Posterior cingulate gyrus (tissue), 11 donors: ENCODE measurements at places on chromosomes 16 and 17.

DNA sequence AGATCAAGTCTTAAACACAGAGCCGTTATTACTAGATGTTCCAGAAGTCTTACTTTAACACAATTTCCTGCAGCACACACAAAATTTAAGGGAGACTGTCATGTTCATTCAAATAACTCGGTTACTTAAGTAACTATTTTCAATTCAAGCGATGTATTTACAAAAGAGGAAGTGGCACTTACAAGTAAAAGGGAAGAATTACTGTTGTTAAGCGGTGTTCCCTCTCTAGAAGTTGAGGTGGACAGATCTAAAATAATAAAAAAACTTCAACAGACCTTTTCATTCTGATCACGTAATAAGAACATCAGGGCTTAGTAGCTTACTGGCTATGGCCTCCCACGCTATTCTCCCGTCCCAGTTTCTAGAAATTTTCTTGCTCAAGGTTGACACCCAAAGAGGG, 26.2 kb upstream of the TXNDC11 start:
- no peak for DNase-seq

- DNase-seq: no peak
Measured at GRCh38 chr16:89525146-89525913, 17.1 kb downstream of the SPG7 start.

DNA sequence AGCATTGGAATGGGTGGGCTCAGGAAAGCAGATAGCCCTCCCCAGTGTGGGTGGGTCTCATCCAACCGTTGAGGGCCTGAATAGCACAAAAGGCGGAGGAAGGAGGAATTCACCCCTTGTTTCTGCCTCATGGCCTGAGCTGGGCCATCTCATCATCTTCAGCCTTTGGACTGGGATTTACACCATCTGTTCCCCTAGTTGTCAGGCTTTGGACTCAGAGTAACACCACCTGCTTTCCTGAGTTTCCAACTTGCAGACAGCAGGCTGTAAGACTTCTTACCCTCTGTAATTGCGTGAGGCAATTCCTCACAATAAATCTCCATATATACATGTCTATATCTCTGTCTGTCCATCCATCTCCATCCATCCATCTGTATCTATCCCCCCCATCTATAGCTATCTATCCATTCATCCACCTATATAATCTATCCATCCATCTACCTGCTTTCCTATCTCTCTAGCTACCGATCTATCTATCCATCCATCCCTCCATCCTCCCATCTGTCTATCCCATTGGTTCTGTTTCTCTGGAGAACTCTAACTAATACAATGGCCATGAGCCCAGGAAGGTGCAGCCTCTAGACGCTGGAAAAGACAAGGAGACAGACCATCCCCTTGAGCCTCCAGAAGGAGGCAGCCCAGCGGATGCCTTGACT, 21.3 kb downstream of the DNAH17 start:
- DNase-seq: no peak

GRCh38 chr17:70239391-70239826, 70.1 kb downstream of the KCNJ2 start:
- DNase-seq: no peak

DNA sequence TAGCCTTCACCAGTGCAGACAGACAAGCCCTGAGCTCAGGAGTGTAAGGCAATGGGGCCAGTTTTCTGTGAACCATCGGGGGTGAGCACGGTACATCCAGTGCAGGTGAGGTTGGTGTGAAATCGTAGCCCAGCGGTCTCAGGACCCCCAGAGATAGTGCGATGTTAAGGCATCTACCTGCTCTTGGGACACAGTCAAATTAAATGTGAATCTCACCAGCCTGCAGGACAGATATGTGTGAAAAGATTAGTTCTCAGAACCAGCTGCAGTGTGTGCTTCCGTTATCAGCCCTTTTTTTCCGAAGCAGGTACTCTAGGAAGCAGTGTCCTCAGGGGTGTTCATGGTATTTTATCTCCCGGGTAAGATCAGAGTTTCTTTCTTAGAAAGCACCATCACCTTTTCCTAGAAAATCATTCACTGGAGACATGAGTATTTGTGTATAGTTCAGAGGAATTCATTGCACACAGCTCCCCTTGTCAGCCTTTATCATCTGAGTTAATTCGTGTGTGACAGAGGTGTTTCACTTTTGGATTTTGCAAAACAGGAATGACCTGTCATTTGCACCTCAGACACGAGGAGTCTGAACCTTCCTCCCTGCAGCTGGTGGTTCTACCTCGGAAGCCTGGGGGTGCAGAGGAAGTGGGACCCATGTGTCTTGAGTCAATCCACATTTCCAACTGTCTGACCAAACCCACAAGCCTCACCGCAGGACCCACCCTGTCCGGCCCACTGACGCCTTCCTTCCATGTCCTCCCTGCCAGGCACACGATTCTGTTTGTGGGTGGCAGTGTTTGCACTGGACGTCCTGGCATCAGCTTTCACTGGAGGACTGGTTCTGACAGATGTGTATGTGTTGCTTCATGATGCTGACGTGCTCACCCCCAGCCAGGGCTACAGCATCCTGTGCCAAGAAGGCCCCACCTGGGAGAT, 107.8 kb downstream of the CLEC16A start:
- DNase-seq: no peak

GRCh38 chr16:52372313-52372712, 174.6 kb downstream of the TOX3 start:
- DNase-seq: no peak

DNA sequence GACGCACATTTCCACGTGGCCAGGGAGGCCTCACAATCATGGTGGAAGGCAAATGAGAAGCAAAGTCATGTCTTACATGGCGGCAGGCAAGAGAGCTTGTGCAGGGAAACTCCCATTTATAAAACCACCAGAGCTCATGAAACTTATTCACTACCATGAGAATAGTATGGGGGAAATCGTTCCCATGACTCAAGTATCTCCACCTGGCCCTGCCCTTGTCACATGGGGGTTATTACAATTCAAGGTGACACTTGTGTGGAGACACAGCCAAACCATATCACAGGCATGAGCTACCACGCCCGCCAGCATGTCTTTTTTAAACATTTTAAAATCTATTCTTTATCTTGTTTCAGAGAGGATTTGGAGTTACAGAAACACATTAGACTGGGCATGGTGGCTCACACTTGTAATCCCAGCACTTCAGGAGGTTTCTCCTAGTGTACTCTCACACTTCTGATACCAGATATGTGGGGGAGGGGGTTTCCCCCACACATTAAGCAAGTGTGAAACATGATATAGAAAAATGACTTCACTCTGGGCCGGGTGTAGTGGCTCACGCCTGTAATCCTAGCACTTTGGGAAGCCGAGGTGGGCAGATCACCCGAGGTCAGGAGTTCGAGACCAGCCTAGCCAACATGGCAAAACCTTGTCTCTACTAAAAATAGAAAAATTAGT, 5.6 kb upstream of the ATMIN start:
- DNase-seq: no peak

DNA sequence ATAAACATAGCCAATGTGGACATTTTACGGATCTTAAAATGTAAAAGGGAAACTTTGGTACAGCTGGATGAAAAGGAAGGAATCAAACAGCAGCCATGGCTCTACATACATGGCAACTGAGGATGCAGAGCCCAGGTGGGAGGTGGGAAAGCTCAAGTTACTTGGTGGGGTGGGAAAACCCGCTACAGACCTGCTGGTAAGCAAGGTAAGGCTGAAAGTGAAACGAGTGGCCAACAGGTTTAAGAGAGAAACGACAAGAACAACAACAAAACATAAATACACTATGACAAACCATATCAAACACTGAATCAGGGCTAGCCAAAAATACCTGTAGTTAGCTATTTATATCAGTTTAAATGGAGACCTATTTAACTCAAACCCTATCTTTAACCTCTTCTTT, 185.3 kb downstream of the CEP112 start:
- no peak for DNase-seq

DNA sequence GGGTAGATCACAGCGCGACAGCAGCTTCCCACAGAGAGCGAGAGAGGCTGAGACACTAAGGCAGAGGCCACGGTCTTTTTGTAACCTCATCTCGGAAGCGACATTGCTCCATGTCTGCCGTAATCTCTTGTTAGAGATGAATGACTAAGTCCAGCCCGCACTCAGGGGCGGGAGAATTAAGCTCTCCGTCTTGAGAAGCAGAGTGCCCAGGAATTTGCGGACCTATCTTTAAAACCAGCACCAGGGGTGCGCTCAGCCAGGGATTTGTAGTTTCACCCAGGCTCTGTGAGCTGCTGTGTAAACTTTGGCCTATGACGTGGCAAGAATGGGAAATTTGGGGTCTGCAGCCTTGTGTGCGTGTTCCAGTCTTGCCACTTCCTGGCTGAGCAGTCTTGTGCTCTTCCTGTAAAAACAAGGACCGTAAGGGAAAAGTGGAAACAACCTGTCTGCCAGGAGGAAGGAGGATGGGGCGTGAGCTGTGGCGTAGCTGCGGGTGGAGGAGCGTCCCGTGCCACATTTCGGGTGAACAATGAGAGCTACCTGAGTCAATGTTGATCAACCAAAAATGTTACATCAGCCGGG, 16.0 kb upstream of the JPH3 start:
- no peak for DNase-seq

GRCh38 chr16:15599303-15600070, 43.5 kb downstream of the MARF1 start:
- DNase-seq: no peak

GRCh38 chr16:73064212-73064993, 16.5 kb upstream of the ZFHX3 start:
- no peak for DNase-seq

GRCh38 chr17:50033316-50033715, 22.6 kb upstream of the ITGA3 start:
- no peak for DNase-seq

GRCh38 chr17:27944546-27945332, 51.6 kb upstream of the LYRM9 start:
- DNase-seq: no peak

- no peak for DNase-seq
Measured at GRCh38 chr16:11896486-11897176, 19.1 kb downstream of the GSPT1 start.

DNA sequence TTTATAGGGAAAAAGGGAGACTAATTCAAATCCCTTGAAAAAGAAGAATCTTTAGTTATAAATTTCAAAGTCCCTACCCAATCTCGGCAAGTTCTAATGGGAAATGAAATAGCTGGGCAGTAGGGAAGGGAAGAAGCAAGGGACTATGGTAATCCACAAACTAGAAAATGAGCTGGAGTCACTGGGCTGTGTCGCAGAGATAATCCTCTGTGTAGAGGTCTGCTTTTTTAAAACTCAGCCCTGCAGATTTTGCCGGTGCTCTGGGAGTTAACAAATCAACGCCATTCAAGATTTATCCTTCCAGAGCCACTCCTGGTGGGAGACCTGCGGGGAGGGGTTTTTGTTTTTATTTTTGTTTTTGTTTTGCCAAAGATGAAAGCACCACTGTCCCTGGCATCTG, 20.8 kb downstream of the SNX11 start:
- no peak for DNase-seq

- no peak for DNase-seq
Measured at GRCh38 chr16:426115-426905, 861 bp downstream of the RAB11FIP3 start.

DNA sequence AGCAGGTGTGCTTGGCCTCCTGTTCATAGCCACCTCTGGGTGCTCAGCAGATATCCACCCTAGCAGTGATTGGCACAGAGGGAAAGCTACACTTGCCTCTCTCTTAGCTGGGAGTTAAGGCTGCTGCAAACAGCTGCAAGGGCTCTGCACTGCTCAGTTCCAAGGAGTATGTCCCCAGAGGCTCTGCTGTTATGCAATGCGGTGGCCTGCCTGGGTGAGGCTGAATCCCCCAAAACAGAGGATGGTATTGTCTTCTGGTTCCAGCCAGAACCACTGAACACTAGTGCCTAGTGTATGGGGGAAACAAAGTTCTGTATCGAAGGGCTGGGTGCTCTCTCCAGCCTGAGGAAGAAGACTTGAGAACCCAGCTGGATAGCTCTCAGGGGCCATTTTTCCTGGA, 16.8 kb downstream of the TMEM94 start:
- DNase-seq: no peak

GRCh38 chr17:68458260-68459036, 1.2 kb upstream of the WIPI1 start:
- no peak for DNase-seq

GRCh38 chr16:25018972-25019617, 3.9 kb upstream of the ARHGAP17 start:
- DNase-seq: no peak

GRCh38 chr16:88453611-88454522, 787 bp downstream of the ZFPM1 start:
- no peak for DNase-seq

DNA sequence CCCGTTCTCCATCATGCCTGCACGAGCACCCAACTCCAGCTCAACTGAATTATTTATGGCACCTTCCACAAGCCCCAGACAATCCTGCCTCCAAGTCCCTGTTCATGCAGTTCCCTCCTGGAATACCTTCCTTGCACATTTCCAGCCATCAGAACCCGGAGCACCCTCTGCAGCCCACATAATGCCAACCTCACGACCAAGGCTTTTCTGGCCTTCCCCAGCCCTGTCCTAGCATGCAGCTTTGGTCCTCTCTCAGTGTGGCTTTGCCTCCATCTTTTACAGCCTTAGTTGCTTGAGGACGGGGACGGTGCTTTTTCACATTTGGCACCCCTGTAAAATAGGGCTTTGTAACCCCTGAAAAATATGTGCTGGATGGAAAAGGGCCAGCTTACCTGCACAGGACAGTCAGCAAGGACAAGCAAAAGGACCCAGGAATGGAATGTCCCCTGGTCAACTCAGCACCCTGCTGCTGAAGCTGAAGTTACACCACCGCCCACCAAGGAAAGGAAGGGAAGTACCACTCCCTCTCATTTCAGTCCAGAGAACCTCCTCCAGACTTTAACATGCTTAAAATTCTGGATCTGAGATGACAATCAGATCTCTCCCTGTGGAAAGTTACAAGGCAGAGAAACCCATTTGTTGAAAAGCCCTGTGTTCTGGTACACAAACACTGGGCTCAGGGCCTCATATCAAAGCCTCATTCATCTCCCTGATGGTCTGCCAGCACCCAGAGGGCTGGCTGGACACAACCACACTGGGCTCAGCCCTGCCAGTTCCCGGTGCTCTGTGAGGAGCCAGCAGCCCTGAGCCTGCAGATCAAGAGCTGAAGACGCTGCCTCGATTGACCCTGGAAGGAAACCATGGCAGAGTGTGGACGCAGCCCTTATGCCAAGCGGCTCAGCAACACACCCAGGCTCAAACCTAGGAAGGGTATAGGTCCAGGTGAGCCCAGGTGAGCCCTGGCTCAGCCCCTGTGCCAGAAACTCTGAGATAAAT, 2.9 kb downstream of the SLC39A11 start:
- DNase-seq: peak; percentile 84

DNA sequence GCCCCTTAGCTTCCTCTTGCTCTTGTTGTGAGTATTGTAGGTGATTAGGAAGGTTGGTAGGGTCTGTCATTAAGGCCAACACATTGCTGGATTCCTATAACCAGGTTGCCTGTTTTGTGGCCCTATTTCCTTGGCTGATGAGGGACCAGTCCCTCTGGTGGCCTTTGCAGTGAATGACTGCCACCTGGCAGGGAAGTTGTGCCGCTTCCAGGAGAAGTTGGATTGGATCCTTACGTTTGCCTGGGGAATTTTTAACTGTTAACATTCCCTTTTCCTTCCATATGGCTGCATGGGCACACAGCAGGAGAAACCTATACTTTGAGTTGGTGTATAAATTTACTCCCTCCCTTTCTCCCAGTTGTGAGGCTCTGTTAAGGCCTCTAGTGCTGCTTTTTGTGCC, 32.4 kb downstream of the LCMT1 start:
- no peak for DNase-seq
